Right forelimb (tissue), 1 donor: ENCODE measurements at places on chromosomes 7 and 10.
A peak's percentile ranks its signal among the peaks of the same experiment; 100 is the strongest.

- no peak for DNase-seq
These were observed 61.0 kb downstream of the MEOX2 start for GRCh38 chr7:15625466-15625865.

DNA sequence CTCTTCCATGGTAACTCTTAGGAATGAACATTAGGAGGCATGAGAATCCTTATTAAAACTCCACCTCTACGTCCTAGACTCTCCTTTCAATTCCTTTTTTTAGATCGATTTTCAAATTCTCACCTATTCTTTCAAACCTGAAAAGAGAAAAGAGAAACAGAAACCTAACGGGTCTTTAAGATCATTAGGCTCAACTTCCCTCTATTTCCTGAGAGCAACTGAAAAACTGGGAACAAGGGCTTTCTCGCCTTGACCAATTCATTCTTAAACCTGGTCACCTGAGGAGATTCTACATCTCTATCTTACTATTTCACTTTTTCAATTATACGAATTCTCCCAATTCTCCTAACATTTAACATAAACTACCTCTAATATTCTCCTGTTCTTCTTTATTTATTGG, 2.8 kb downstream of the TFEC start:
- no peak for DNase-seq

DNA sequence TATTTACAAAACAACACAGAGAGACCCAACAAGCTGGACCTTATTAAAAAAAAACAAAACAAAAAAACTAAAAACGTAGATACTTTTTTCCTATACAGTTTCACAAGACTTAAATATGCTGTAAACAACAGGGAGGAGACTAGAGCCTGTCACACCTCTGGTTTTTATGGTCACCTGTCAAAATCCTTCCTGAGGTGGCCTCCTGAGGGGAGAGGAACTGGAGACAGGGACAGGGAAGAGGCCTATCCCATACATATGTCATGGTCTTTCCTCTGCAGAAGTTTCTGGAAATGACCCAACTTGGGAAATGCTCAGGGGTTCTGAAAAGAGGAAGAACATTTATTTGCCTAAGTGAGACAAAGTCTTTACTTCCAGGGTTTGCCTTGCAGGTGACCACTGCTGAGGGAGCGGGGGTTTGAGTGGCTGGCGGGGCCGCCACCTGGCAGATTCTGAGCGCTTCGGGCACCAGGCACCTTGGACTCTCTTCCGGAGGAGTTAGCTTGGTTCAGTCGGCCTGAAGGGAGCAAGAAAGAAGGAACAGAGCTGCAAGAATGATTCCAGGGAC, 18.3 kb downstream of the CPA1 start:
- no peak for DNase-seq

GRCh38 chr7:81175275-81175940, 256.6 kb upstream of the SEMA3C start:
- DNase-seq = no peak

GRCh38 chr10:133101416-133101810, 13.7 kb downstream of the ADGRA1 start:
- no peak for DNase-seq

DNA sequence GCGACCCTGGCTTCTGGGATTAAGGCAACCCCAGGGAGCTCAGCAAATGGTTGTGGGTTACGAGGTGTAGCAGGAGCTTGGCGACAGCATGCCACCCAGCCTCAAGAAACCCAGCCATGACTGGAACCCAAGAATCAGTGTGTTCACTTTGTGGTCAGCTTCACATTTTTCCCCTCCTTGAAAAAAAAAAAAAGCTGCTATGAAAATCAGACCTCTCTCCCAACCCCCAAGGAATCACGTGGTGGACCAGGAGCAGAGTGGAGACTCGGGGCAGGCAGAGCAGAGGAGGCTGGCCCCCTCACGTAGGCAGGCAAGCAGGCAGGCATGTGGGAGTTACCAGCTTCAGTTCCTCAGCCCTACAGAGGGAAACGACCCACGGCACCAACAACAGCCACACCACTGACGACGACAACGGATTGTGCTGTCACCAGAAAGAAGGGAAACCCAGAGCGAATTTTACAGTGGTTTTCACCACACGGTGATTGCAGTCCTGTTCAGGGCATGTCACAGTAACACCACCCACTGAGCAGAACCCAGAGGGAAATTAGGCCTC, 203.4 kb downstream of the SLC25A13 start:
- peak; percentile 47 for DNase-seq

- DNase-seq = no peak
These were observed 1.8 kb downstream of the AP4M1 start for GRCh38 chr7:100102950-100103840.

GRCh38 chr10:91700788-91701444, 68.0 kb upstream of the PPP1R3C start:
- no peak for DNase-seq

- DNase-seq = no peak
These were observed 89.2 kb downstream of the DYNC2I1 start for GRCh38 chr7:158945519-158945918.

DNA sequence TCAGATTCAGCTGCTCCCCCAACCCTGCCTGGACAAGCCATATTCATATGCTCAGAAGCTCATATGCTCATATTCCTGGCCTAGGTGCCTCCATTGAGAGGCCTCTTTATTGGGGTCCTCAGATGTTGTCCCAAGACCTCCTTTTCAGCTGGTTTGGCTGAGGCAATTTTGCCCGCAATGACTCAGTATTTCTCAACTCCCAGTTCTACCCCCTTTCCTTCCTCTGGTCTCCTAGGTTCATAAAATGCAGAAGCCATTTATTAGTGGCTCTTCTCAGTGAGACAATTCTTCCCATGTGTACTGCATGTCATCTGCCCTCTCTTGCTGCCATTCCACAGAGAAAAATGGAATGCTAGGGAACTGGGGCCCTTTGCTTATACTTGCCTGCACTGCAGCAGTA, 110.7 kb downstream of the INHBA start:
- DNase-seq = no peak

DNA sequence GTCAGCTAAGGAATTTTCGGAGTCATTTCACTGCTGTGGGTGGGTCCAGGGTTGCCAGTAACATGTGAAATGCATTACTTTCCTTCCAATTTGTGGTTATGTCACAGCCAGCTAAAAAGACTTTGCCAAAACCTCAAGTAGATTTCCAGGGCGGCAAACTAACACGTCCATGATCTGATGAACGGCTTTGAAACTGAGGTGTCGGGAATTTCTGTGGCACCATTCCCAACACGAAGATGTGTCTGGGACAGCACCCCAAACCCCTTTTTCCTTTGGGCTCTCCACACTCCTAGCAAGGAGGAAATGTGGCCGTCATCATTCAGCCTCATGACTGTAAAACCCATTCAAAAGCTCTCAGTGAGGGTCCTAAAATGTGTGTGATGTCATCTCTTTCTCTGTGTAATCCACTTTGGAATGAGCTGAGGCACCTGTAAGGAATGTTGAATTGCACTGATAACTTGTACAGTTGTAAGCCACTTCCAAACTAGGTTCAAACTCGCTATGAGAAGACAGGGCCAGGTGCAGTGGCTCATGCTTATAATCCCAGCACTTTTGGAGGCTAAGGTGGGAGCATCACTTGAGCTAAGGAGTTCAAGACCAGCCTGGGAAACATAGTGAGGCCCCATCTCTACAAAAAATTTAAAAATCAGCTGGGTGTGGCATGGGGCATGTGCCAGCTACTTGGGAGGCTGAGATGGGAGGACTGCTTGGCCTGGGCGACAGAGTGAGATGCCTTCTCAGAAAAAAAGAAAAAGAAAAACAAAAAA, 146.1 kb upstream of the FRMD4A start:
- DNase-seq = no peak

- no peak for DNase-seq
These were observed 214.2 kb downstream of the ANK3 start for GRCh38 chr10:60175441-60175971.

- DNase-seq = no peak
These were observed 2.9 kb upstream of the HKDC1 start for GRCh38 chr10:69217119-69217754.

GRCh38 chr7:51308265-51308664, 8.3 kb downstream of the COBL start:
- DNase-seq = no peak

- DNase-seq = no peak
These were observed 23.2 kb upstream of the C1GALT1 start for GRCh38 chr7:7159063-7159658.

DNA sequence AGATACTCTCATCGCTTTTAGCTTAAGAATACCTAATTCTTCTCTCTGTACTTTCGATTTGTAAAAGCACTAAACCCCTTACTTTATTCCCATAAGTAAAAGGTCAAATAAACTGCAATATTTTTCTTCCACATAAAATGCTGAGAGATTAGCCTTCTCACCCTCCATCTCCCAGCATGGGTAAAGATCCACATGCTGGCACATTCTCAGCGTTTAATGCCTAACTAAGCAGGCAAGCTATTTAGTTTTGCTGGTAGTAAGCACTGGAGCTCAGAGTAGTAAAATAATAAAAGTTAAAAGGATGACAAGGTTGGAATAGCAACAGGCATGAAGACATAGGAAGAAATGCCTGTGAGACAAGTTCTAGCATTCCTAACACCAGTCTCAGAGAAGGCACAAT, 65.9 kb upstream of the NEBL start:
- no peak for DNase-seq
